ENCODE measurements at places on chromosomes 11 and 22.

- DNase-seq: no peak
Measured at GRCh38 chr22:26364066-26365015, 64.7 kb upstream of the ASPHD2 start.

GRCh38 chr11:130426837-130427341 is 1.5 kb downstream of the ADAMTS8 start:
- DNase-seq: no peak

DNA sequence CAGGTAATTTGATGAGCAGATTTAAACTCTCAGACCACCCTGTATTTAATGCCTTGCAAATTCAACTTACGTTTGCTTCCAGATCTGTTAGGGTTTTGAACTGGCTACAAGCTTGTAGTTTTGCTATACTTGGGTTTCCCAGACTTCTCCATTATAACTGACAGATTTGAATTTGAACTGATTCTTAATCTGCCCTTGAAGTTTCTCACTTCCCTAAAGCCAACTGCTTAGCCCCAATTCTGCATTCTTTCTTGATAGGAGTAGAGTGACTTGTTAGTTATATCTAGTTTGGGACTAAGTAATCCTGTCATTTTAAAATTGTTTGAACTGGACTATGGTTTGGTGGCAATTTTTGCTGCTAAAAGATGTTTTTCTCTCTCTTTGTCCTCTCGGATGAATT is 9.7 kb downstream of the LAYN start:
- no peak for DNase-seq

GRCh38 chr11:131246663-131247062 is 123.8 kb upstream of the NTM start:
- DNase-seq: no peak

GRCh38 chr11:1260023-1260501 is 37.2 kb downstream of the MUC5B start:
- no peak for DNase-seq

DNA sequence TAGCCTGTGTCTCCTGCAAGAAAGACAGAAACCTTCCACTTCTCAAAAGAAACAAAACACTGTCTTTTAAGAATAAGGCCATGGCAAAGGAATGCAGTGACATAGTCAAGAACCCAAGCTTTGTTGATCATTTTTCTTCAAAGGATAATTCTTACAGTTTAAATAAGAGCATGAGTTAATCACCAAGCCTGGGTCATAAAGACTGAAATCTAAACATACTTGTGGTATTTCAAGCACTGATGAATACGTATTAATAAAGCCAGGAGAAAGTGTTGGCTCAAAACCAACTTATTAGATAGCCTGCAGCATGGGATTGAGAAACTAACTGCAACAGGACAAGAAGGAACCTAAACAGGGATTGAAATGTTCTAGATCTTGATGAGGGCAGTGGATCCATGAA is 143.3 kb upstream of the MTNR1B start:
- no peak for DNase-seq

GRCh38 chr11:19418221-19418620 is 177.5 kb upstream of the E2F8 start:
- DNase-seq: no peak

- DNase-seq: no peak
Measured at GRCh38 chr11:20558741-20559140, 40.7 kb upstream of the SLC6A5 start.

DNA sequence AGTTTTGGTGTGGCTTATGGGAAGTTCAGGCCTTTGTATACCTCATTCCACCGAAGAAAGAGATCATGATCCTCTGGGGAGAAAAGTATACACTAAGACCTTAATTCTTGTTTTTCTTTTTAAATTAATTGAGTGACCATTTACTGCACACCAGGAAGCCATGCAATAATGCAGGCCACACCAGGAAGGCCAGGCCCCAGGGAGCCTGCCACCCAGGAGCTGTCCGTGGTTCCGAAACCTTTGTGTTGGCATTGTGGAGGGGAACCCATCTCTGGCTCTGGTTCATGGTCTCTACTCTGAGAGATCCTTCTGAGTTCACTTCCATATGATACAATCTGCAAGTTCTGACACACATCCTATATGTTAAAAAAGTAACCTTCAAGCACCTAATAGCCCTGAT is 291.8 kb downstream of the MIAT start:
- DNase-seq: no peak

DNA sequence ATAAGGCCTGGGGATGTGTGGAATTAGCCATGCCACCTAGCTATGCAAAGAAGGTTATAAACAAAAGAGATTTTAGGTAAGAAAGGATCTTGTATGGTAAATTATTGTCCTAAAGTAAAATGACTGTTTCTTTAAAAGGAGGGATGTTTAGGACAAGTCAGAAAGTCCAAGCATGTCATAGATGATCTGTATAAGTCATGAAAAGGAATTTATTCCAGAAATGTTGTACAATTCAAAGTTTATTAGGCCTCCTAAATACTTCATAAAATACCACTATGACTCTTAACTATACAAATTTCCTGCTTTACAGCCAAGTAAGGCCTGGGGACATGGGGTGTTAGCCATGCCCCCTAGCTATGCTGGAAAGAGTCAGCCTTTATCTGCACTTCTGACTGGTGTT is 22.7 kb downstream of the OR5A2 start:
- DNase-seq: no peak

DNA sequence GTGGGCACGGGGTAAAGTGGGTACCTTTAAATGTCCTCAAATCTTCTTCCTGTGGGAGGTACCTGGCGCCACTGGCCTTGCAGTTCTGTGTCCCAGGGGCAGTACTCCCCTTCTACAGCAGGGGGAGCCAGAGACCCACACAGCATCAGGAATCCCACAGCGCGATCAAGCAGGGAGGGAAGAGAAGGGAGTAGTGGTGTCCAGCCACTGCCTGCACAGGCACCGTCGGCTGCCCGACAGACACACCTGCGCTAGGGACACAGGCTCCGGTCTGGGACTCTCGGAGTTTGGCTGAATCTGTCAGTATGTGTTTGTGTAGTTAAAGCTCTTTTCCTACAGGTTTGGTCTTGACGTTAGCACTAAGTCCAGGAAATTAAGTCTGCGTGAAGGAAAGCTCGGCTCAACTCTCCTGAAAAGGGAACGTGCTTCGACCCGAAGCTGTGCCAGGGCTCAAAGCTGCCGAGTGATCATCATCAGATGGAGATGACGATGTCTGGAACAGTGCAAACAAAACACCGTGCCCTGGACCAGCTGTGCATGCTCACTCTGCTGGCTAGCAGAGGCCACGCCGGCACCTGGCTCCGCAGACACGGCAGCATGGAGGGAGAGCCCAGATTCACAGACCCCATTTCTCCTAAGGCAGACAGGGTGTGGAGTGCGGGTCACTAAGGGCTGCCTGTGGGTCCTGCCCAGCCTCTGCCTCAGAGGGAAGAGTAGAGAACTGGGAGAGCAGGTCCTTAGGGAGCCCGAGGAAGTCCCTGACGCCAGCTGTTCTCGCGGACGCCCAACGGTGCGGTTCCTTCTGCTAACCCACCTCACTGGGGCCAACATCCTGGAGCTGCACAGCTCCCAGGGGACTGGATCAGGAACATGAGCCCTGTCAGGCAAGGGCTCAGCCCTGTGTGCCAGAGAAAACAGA is 56.0 kb upstream of the BID start:
- DNase-seq: no peak

- no peak for DNase-seq
Measured at GRCh38 chr11:124740277-124740882, 638 bp downstream of the NRGN start.

GRCh38 chr11:1656670-1657069 is 27.1 kb downstream of the KRTAP5-5 start:
- no peak for DNase-seq

DNA sequence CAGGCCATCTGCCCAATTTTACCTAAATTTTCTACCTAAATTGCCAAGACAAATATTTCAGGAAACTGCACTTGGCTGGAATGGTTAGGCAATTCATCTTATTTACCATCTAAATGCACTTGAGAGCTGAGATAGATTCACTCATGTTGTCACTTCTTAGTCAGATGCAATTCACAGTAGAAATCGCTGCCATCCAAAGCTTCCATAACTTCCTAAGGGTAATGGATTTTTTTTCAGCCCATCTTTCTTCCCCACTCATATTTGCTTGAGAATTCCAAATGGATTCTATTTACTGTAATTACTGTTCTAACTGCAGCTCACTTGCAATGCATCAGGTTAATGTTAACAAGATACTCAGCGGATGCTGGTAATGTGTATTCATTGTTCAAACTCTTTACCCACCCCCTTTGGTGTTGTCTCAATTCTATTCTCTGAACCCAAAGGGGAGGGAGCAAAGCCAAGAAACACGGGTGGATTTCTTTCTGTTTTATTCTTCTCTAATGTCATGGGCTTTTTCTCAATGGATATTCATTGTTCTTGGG is 96.0 kb downstream of the TENM4 start:
- DNase-seq: no peak

DNA sequence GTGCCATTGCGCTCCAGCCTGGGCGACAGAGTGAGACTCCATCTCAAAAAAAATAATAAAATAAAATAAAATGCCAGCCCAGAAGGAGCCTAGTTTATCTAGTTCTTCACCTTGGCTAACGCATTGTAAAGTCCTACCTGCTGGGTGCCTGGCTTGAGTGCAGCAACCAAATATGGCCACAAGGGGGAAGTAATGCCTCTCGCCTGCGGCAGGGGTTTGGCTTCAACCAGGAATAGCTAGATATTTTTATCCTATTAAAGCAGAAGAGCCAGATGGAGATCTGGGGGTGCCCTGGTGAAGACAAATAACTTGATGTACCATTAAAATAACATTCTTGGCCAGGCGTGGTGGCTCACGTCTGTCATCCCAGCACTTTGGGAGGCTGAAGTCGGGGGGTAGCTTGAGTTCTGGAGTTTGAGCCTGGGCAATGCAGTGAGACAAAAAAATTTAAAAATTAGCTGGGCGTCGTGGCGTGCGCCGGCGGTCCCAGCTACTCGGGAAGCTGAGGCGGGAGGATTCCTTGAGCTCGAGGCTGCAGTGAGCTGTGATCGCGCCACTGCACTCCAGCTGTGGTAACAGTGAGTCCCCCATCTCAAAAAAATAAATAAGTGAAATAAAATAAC is 20.6 kb upstream of the PLEKHB1 start:
- DNase-seq: no peak

- DNase-seq: no peak
Measured at GRCh38 chr11:19225581-19225980, 15.2 kb downstream of the E2F8 start.

- no peak for DNase-seq
Measured at GRCh38 chr11:27795955-27796861, 96.0 kb upstream of the BDNF start.

DNA sequence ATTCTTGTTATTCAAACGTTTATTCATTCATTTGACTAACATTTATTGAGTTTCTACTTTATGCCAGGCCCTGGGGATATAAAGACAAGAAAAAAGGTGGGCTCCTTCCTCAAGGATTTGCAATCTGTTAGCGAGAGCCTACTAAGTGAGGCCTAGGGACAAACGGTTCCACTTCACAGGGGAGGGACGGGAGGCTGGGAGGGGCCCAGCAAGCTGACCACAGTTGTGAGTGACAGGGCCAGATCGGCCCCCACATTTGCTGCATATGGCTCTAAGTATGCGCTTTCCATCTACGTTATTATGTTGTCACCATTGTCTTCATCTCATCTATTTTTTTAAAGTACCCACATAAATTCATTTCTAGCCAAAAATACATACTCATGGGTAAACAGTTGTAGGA is 271.1 kb downstream of the BUD13 start:
- DNase-seq: no peak

DNA sequence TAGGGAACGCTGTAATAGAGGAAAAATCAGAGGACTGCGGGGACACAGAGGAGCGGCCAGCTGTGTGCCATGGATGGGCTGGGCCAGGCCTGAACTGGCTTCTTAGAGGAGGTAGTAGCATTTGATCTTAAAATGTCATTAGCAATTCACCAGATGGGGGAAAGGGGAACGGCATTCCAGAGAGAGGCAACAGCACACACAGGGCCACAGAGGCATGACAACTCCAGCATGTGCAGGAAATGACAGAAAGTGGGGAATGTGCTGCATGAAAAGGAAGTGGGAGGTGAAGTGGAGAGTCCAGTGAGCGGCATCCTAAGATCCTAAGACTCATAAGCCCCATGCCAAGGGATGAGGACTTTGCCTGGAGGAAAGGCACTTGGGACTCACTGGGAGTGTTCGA is 69.0 kb downstream of the UBASH3B start:
- no peak for DNase-seq

- no peak for DNase-seq
Measured at GRCh38 chr11:92332986-92333385, 108.4 kb downstream of the FAT3 start.

GRCh38 chr11:64086258-64087123 is 50.8 kb downstream of the FLRT1 start:
- no peak for DNase-seq

GRCh38 chr11:57546869-57547475 is 9.6 kb downstream of the SMTNL1 start:
- no peak for DNase-seq

- DNase-seq: no peak
Measured at GRCh38 chr11:37298173-37298572, 700.1 kb upstream of the RAG2 start.

DNA sequence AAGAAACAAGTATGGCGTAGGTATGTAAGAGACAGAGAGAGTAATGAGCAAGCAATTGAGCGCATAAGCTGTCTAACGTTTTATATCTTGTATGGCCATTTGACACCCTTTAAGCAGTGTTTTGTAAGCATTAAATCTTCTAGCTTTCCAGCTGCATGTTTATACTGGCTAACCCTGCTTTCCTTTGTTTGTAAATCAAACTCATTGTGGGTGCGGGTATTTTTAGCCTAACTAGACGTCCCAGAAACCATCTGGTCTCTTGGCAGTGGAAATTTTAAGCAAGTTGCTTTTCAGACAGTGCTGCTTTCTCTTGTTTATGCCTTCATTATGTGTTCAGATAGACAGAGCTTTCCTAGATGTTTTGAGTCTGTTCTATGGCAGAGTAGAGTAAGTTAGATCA is 73.5 kb downstream of the RNF169 start:
- no peak for DNase-seq

DNA sequence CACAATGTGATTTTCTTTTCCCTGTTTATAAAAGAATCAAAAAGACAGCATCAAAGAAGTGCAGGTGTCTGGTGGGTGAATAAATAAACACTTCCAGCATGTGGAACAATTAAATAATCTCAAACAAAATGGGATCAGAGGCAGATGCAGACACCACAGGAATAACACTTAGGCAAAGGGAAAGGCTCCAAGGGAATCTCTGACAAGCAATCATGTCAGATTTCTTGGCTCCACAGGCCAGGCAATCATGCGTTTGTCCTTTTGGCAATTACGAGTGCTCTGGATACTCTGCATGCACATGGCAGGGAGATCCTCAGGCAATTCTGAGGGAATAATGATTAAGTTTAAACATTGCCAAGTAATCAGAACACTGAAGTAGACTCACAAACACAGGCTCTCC is 403.5 kb upstream of the LUZP2 start:
- DNase-seq: no peak

DNA sequence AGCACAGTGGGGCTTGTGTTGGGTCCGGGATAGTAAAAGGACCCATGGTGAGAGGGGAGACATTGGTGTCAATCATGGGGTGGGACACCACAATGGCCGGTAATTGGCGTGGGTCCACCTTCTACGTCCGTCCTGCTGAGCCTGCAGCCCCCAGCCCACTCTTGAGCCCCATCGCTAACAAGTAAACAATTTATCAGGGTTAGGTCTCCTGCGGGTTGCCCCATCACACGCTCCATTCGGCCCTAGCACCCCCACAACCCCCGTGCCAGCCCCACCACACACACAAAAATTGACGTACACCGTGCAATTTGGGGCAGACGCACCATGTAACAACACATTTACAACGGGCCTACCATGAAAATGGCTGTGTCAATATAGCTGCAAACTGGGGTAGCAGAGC is 86.5 kb upstream of the HTATIP2 start:
- DNase-seq: no peak

GRCh38 chr11:104410336-104410735 is 246.4 kb upstream of the PDGFD start:
- DNase-seq: no peak
